ENCODE measurements at places on chromosomes 12 and 14.

- DNase-seq = no peak
Measured at GRCh38 chr14:69055999-69056788, 77.1 kb upstream of the ACTN1 start.

DNA sequence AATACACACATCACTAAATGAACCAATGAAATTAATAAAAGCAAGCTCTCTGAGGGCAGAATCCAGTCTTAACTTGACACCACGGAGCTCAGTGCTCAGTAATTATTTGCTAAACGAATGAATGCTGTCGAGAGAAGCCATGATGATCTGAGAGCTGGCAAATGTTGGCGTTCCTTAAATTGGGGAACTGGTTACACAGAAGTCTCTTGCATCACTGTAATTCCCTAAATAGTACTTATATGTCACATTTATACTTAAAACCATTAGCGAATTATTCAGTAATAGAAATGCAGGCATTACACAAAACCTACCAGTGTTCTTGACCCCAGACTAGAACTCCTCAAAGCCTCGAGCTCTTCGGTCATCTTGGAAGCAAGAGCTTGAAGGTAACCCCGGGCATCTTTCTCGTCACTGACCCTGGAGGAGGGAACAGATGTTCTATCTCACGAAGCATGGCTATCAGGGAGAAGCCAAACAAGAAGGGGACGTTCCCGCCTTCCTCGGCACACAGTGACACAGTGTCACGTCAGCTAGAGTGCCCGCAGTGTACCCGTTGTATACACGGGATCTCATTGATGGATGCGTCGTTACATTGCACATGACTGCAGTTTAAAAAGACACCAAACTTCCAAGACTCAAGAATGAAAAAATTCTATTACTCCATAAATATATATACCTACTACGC is 43.6 kb downstream of the AMN start:
- DNase-seq = no peak

DNA sequence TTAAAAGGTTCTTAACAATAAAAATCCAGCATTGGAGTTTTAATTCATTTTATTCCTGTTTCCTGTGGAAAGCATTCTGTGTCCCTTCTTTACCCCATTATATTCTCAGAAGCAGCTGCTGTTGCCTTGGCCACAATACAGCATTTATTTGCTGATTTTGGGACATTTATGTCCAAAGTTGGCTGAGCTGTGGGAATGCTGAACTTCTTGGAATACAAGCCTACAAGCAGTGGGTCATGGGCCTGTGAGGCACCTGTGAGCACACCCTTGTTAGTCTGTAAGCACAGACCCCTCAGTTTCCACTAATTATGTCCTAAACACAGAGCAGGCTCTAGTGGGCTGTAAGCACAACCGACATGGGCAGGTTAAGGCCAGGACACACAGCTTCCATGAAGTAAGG is 122.2 kb upstream of the IGF1 start:
- DNase-seq = no peak

DNA sequence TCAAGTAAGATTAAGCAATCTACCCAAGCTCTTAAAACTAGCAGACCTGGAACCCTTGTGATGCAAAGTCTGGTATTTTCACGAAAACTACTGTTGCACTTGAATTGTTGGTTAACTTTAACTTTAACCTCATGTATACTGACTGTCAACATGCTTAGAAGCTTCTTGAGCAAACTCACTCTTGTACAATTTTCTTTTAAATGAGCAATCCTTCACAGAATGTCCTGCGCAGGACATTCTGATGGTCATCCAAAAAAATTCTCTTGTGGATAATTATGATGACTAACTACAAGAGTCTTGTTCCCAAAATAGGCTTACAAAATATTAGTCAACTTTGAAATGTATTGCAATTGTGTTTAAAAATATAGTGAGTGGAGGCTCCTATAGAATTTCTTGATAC is 54.0 kb upstream of the PDE3A start:
- DNase-seq = no peak

- no peak for DNase-seq
Measured at GRCh38 chr14:105013150-105013785, 7.6 kb downstream of the CDCA4 start.

GRCh38 chr12:68856510-68856909 is 48.5 kb downstream of the MDM2 start:
- no peak for DNase-seq

- no peak for DNase-seq
Measured at GRCh38 chr14:101495827-101496775, 65.2 kb upstream of the DIO3 start.

GRCh38 chr12:107226126-107226525 is 132.8 kb upstream of the CRY1 start:
- no peak for DNase-seq

DNA sequence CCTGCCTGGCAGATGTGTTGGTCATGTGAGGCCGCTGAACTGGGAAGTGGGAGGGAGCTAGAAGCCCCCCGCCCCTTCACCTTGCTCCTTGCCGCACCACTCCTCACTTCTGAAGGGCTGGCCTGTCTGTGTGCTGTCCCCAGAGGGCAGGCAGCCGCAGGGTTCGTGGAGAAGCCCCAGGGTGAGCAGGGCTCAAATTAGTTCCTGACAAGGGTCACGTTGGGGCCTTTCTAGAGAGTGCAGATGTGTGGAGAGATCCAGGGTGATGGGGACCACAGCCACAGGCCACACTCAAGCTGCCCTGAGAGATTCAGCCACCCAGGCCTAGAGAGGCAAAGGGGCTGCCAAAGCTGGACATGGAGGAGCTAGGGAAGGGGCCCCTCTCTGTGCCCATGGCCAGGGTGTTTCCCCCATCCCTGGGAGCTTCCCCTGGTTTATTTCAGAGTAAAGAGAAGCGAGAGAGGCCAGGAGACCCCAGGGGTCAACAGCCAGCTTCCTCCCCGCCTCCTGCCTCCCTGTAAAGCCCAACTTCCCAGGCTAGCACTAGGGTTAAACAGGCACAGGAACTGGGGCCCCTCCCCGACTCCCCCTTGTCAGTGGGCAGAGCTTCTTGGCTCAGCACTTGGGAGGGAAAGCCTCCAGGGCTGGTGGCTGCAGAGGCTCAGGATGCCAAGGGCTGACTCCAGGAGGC is 16.2 kb downstream of the SLC25A29 start:
- no peak for DNase-seq
